ENCODE measurements at places on chromosomes 2 and 18. TPM values are rescaled to one million over a fixed set of nuclear protein-coding genes. Genes with fewer than 3 reads are reported as not detected.

GRCh38 chr2:10215393-10215935 is 87.2 kb upstream of the HPCAL1 start:
- no peak for DNase-seq

CYS1 gene
- 3.0 TPM for total RNA-seq

DNA sequence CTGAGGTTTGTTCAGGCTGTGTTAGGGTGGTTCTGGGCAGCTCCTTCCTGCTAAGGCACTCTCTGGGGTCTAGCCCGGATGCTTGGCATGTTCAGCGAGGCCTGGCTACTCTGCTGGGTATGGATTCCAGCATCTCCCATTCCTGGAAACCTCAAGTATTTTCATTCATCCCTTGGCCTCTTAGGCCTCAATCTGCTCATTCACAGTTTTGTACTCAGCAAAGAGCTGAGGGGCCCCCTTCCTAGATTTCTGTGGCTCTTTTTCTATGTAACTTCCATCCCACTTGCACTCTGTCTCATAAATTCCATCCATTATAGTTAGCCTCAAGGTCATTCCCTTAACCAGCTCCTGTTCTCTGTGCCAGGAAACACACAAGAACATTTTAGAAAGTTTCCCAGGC is 798.8 kb upstream of the HS6ST1 start:
- no peak for DNase-seq

MYO1B gene
- total RNA-seq: 16.0 TPM

CXCR1 gene
- 0.69 TPM for total RNA-seq

GRCh38 chr2:16506366-16506765 is 159.3 kb downstream of the CYRIA start:
- no peak for DNase-seq

- no peak for DNase-seq
Measured at GRCh38 chr2:235024191-235024860, 72.5 kb downstream of the SH3BP4 start.

- DNase-seq: no peak
Measured at GRCh38 chr2:157258520-157259326, 1.2 kb downstream of the GALNT5 start.

GRCh38 chr2:189232759-189233406 is 53.3 kb upstream of the COL5A2 start:
- DNase-seq: no peak

DNA sequence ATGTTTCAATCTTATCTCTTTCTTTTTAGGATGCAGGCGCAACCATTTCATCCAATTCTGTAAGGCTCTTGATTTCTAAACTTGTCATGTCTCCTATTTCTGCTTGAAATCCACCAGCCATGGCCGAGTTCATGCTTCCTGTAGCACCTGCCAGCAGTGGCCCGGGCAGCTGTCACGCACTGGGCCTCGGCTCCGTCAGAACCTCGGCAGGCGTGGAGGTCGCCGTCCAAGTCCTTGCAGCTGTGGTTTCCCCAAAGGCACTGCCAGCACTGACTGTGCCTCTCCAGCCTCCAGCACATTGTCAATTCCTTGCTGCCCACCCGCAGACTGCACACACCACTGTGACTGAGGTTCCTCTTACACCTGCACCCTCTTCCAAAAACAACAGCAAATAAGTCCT is 188.7 kb upstream of the SALL3 start:
- DNase-seq: no peak

GRCh38 chr2:186129767-186130581 is 356.1 kb upstream of the ZC3H15 start:
- no peak for DNase-seq

- no peak for DNase-seq
Measured at GRCh38 chr2:9424447-9425164, 1.2 kb downstream of the CPSF3 start.

ADAM23 gene
- total RNA-seq: 68.8 TPM

GRCh38 chr2:13660231-13660630 is 943.5 kb downstream of the TRIB2 start:
- no peak for DNase-seq

DNA sequence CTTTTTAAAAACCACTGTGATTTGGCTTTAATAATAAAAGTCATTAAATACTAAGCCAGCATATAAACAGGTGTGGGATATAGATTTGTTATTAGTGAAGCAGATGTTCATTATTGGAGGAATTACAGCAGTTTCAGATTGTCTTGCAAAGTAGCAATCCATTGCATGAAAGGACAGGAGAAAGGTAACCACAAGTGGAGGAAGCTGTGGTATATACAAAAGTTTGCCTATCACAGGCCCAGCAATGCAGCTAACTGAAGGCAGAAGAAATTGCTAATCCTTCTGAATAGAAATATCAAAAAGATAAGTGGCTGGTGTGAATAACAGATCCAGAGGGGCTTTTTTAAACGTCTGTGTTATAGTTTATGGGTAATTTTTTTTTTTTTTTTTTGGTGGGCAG is 199.4 kb downstream of the ZNF385B start:
- no peak for DNase-seq

- DNase-seq: no peak
Measured at GRCh38 chr18:79971211-79971952, 6.9 kb downstream of the HSBP1L1 start.

ZNF532 gene
- 64.2 TPM for total RNA-seq

NCKAP5 gene
- total RNA-seq: 2.8 TPM

DNA sequence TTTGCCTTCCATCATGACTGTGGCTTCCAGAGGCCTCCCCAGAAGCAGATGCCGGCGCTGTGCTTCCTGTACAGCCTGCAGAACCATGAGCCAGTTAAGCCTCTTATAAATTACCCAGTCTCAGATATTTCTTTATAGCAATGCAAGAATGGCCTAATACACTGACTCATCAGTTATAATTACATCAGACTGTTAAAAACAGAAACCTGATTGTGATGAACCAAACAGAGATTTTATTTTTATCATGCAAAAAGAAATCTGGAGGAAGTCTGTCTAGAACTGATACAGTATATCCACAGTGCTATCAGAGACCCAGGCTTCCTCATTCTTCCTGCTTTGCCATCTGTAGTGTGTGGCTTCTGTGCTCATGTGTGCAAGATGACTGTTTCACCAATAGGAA is 93.4 kb upstream of the MEX3C start:
- DNase-seq: no peak

HOXD11 gene
- total RNA-seq: not detected

AAMP gene
- total RNA-seq: 47.7 TPM

NTSR2 gene
- total RNA-seq: not detected

ANKRD30B gene
- not detected for total RNA-seq

- no peak for DNase-seq
Measured at GRCh38 chr2:105325389-105325963, 4.1 kb downstream of the TGFBRAP1 start.

DNA sequence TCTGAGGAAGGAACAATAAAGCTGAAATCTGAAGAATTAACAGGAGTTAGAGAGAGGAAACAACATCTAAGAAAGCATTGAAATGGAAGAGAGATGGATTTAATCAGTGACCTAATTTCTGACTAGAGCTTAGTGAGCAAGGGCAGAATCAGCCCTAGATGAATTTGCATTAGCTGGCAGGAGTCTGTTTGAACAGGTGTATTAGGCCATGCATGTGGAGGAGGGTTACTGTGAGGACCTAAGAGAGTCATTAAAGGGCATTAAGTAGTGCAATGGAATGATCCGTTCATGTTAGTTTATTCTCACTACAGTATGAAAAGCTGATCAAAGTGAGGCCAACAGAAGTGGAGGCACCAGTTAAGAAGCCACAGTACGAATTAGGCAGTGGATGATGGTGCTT is 285.3 kb downstream of the GRB14 start:
- DNase-seq: no peak

GRCh38 chr2:99808361-99809200 is 318.8 kb upstream of the REV1 start:
- DNase-seq: no peak

CENPA gene
- total RNA-seq: not detected

DNA sequence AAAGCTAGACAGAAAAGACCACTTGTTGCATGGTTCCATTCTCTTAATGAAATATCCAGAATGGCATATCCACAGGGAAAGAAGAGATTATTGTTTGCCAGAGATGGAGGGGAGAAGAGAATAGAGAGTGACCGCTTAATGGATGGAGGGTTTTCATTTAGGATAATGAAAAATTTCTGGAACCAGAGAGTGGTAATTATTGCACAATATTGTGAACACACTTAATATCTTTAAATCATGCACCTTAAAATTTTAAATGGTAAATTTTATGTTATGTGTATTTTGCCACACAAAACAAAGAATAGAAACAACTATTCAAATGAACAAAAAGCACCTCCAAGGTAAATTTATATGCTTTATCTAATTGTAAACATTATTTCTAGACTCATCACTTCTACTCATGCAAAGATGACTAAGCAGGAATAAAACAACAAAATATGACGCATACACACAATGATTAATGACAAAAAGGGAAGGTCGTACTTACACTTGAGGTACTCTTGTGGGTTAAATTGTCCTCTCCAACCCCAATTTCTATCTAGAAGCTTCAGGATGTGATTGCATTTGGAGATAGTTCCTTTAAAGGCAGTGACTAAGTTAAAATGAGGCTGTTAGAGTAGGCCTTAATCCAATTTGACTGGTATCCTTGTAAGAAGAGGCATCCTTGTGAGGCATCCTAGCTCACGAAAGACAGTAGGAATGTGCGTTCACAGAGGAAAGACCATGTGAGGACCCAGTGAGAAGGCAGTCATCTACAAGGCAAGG is 18.7 kb upstream of the DHRS9 start:
- DNase-seq: no peak

DNA sequence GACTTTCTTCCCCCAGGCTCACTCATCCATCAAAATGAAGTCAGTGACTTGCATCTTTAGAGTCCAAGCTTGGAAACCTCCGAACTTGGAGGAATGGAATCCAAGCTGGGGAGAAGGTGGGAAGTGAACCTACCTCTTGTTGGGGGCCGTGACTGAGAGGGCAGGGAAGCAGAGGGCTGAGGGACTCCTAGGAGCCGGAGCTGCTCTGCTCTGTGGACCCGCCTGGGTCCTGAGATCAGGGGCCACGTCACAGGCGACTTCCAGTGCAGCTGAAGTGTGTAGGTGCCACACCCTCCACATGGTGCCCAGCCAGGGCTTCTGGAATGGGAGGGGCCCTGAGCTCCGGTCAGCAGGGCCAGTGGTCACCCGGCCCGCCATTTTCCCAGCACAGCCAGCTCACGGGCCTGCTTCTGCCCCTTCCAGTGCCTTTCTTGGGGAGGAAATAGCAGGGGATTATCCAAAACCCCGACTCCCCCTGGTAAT is 63.4 kb upstream of the OTOS start:
- DNase-seq: no peak
